ENCODE measurements at places on chromosomes 2 and 18.

GRCh38 chr2:135164431-135164830 lies 112.3 kb downstream of the RAB3GAP1 start:
- DNase-seq, result no peak

- DNase-seq, result no peak
These were observed 124.1 kb downstream of the ANKRD30BL start for GRCh38 chr2:132037527-132038178.

- no peak for DNase-seq
These were observed at the start of gene NAT8 for GRCh38 chr2:73642338-73643018. TSS of gene NAT8 (minus strand) at chr2:73642422. CDS start at chr2:73641628, 794 bp downstream.

GRCh38 chr2:66000901-66001300 lies 434.0 kb upstream of the MEIS1 start:
- no peak for DNase-seq

- no peak for DNase-seq
These were observed 208.4 kb upstream of the COL3A1 start for GRCh38 chr2:188765522-188766470.

GRCh38 chr2:38653715-38654527 lies 12.0 kb upstream of the GALM start:
- peak; percentile 62 for DNase-seq

- DNase-seq, result no peak
These were observed 120.4 kb upstream of the TLK1 start for GRCh38 chr2:171281110-171281509.

GRCh38 chr2:191965733-191966132 lies 118.8 kb upstream of the CAVIN2 start:
- DNase-seq, result no peak

- no peak for DNase-seq
These were observed 166.3 kb downstream of the MYCN start for GRCh38 chr2:16106619-16107018.

DNA sequence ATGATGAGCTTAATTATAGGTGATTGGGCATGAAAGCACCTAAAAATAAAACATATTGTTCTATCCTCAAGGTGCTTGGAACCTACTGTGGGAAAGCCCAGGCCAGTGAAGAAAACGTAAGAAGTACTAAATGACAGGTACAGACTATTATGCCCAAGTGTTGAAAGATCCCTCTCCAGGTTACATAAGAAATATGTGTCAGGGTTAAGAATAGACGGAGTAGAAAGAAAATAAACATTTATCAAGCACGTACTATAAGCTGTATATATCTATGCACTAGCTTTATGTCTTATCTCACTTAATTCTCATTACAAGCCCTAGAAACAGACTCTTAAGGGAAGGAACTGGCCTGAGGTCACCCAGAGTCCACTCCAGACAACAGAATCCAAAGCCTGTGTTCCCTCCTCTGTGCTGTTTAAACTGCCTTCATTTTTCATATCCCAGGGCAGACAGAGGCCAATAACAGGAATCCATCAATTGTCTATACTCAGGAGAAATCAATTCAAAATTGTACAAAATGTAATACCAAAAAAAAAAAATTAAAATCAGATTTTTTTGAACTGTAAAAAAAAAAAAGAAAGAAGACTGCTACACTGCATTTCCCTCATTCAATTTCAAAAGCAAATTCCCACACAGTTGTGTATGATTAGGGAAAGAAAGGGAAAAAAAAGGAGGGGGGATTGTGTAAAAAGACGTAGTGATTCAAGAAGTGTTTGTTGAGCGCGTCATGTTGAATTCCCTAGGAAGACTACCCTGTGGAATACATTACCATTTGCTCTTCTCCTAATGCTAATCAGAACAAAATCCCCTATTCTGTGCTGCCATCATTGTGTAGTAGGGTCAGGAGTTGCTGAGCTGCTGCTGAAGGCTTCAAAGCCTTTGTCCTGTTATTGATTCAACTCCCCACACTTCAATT lies 156.3 kb downstream of the IRS1 start:
- DNase-seq, result no peak

DNA sequence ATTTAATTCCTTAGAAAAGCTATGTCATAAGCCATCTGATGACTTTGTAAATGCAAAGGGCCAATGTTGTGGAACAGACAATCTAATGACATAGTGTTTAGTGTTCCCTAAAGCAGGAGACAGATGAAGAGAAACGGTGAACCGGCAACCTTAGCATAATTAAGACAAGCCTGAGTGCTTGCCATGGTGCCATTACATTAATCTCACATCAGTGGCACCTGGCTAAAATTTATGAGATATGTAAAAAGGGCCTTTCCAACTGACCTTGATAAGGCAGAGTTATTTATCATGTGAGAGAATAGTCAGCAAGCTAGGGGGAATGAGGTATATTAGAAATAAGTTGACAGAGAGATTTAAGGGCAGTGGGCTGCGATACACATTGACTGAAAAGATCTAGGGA lies 261.8 kb downstream of the ERBB4 start:
- no peak for DNase-seq

- DNase-seq, result no peak
These were observed 43.3 kb downstream of the EIF5B start for GRCh38 chr2:99380376-99381010.

- DNase-seq, result no peak
These were observed 467.2 kb downstream of the SPAG16 start for GRCh38 chr2:213751446-213751845.

- no peak for DNase-seq
These were observed 278.2 kb downstream of the CALCRL start for GRCh38 chr2:187169864-187170263.

DNA sequence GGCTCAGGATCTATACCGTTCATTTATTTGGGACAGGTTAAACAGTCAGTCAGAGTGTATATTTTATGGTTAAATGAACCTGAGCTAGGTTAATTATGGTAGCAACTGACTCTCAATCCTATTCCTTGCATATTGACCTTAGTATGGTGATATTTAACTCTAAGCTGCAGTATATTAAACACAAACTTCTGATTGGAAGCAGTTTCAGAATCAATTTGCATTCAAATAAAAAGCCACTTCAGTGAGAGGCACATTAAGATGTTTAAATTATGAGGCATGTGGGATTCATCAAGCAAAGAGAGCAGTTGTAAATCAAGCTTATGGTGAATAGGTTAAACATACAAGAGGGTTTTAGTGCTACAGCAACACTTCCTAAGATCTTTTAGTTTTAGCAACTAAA lies 40.4 kb downstream of the FRZB start:
- no peak for DNase-seq

- DNase-seq, result no peak
These were observed 150.6 kb upstream of the COPS8 start for GRCh38 chr2:236935083-236935482.

- DNase-seq, result no peak
These were observed 91.0 kb downstream of the TGIF1 start for GRCh38 chr18:3540805-3541548.

- peak; percentile 64 for DNase-seq
These were observed 467 bp downstream of the PUM2 start for GRCh38 chr2:20350041-20350712.

Data from stimulated activated CD4-positive, alpha-beta T cell treated with anti-CD3 and anti-CD28 coated beads, Interleukin-12 subunit alpha, Interleukin-12 subunit beta, amount 100 ng/mL, for 4 hours (primary cell).